ENCODE measurements at places on chromosomes 5 and 9. TPM values are rescaled to one million over a fixed set of nuclear protein-coding genes. Genes with fewer than 3 reads are reported as not detected.

PROB1 gene
- total RNA-seq: 0.34 TPM

EIF4E1B gene
- not detected for total RNA-seq

TTC16 gene
- total RNA-seq: under 0.01 TPM

PDLIM4 gene
- total RNA-seq: 59.9 TPM

DAB2 gene
- total RNA-seq: 280 TPM

REXO4 gene
- total RNA-seq: 18.3 TPM

TEX48 gene
- not detected for total RNA-seq

OR13C4 gene
- not detected for total RNA-seq

CNOT8 gene
- total RNA-seq: 31.3 TPM

SUSD3 gene
- total RNA-seq: 0.69 TPM

CDKN2B gene
- total RNA-seq: 16.4 TPM

OTP gene
- not detected for total RNA-seq

MTREX gene
- total RNA-seq: 79.8 TPM

HAND1 gene
- not detected for total RNA-seq

LECT2 gene
- not detected for total RNA-seq

SLC34A3 gene
- not detected for total RNA-seq

UAP1L1 gene
- total RNA-seq: 27.0 TPM

CCDC112 gene
- total RNA-seq: 10.9 TPM

FAM170A gene
- total RNA-seq: not detected

SLC23A1 gene
- not detected for total RNA-seq

C9orf43 gene
- 1.7 TPM for total RNA-seq

FREM1 gene
- total RNA-seq: under 0.01 TPM

GHR gene
- 2.9 TPM for total RNA-seq

PCDHB12 gene
- not detected for total RNA-seq

ALDOB gene
- total RNA-seq: under 0.01 TPM

LHX3 gene
- not detected for total RNA-seq

DDX4 gene
- under 0.01 TPM for total RNA-seq

FOXI1 gene
- not detected for total RNA-seq

GFRA3 gene
- 1.0 TPM for total RNA-seq

TEX53 gene
- not detected for total RNA-seq

SCGB3A2 gene
- not detected for total RNA-seq

CRAT gene
- total RNA-seq: 17.3 TPM

PFDN1 gene
- 92.5 TPM for total RNA-seq

ABO gene
- total RNA-seq: not detected

VAV2 gene
- total RNA-seq: 3.4 TPM

CMYA5 gene
- 1.5 TPM for total RNA-seq

CATSPER3 gene
- total RNA-seq: not detected
